ENCODE measurements at places on chromosomes 6 and 20. TPM values are rescaled to one million over a fixed set of nuclear protein-coding genes. Genes with fewer than 3 reads are reported as not detected.

The MAN1A1 gene
- total RNA-seq, result 0.05 TPM

The AVP gene
- total RNA-seq, result not detected

The SLC22A16 gene
- not detected for total RNA-seq

The TMEM170B gene
- 1.0 TPM for total RNA-seq

The ZBTB22 gene
- total RNA-seq, result 3.8 TPM

The RSPO3 gene
- 122 TPM for total RNA-seq

The TBX18 gene
- total RNA-seq, result 18.6 TPM

The CDH22 gene
- not detected for total RNA-seq

The GPSM3 gene
- total RNA-seq, result 0.57 TPM

The HLA-DOB gene
- 0.29 TPM for total RNA-seq

The TBP gene
- 15.8 TPM for total RNA-seq

The GHRH gene
- not detected for total RNA-seq

Data from A549 treated with CpdA at 1 μM for 4 hours (cell line).